Aorta (tissue), 5 donors: ENCODE measurements at places on chromosomes 5 and 9. TPM values are rescaled to one million over a fixed set of nuclear protein-coding genes. Genes with fewer than 3 reads are reported as not detected.
A peak's percentile ranks its signal among the peaks of the same experiment; 100 is the strongest.

- peaks cover 2% of the 10 kb centered on the region for H3K36me3 ChIP-seq
- H3K4me1 ChIP-seq = peaks cover 7% of the 10 kb centered on the region
- DNase-seq = no peak
- H3K27me3 ChIP-seq = no peaks in the 10 kb centered on the region
- no peak overlapping the region for H3K27ac ChIP-seq
- no peak overlapping the region for H3K4me3 ChIP-seq
These were observed 65.1 kb downstream of the ANKH start for GRCh38 chr5:14806456-14806855.

- no peak overlapping the region for H3K27ac ChIP-seq
- H3K4me3 ChIP-seq = peak overlapping the region; percentile 54
- H3K36me3 ChIP-seq = no peaks in the 10 kb centered on the region
- DNase-seq = no peak
- H3K4me1 ChIP-seq = no peaks in the 10 kb centered on the region
These were observed 984 bp upstream of the RAD23B start for GRCh38 chr9:107281922-107282667.

GRCh38 chr5:86546044-86546443 is 71.7 kb upstream of the COX7C start:
- H3K27me3 ChIP-seq = no peaks in the 10 kb centered on the region
- H3K4me3 ChIP-seq = no peak overlapping the region
- H3K27ac ChIP-seq = no peak overlapping the region
- no peak for DNase-seq

DNA sequence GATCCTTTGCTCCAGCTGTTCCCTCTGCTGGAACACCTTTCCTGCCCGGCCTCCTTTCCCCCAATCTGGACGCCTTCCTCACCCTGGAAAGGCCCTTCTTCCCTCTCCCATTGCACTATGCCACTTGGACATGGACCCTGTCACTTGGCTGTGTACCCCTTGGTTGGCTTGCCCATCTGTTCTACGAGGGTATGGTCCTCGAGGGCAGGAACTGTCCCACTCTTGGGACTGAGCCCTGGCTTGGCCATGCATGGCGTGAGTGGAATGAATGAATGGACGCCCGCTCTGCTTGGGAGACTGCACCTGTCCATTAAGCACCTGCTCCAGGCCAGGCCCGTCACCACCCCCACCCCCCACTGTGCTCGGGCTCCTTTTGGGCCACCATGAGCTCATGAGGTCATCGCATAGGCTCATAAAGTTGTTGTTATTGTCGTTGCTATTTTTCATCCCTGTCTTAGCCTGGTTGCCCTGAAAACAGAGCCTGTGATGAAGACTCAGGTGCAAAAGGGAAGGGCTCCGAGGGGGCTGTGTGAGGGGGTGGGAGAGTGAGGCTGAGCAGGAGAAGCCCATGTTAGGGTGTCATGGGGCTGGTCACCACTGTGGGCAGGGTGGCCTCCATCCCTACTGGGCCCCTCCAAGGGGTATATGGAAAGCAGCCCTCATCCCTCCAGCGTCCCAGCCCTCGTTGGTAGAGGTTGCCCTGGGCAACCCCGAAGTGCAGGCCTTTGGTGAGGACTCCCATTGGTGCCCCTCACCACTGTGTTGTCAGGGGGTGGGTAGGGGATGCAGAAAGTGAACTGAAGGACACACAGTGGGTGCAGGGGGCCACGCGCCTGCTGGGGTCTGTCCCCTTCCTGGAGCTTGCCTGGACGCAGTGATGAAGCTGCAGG is 57.2 kb upstream of the IER5L start:
- H3K4me1 ChIP-seq = no peaks in the 10 kb centered on the region
- no peak overlapping the region for H3K4me3 ChIP-seq
- no peak overlapping the region for H3K27ac ChIP-seq
- DNase-seq = no peak
- no peaks in the 10 kb centered on the region for H3K36me3 ChIP-seq

- H3K27me3 ChIP-seq = no peaks in the 10 kb centered on the region
- H3K4me3 ChIP-seq = no peak overlapping the region
- H3K4me1 ChIP-seq = no peaks in the 10 kb centered on the region
- no peaks in the 10 kb centered on the region for H3K36me3 ChIP-seq
- H3K27ac ChIP-seq = no peak overlapping the region
These were observed 214.2 kb downstream of the SPATA31D1 start for GRCh38 chr9:82202808-82203207.

DNA sequence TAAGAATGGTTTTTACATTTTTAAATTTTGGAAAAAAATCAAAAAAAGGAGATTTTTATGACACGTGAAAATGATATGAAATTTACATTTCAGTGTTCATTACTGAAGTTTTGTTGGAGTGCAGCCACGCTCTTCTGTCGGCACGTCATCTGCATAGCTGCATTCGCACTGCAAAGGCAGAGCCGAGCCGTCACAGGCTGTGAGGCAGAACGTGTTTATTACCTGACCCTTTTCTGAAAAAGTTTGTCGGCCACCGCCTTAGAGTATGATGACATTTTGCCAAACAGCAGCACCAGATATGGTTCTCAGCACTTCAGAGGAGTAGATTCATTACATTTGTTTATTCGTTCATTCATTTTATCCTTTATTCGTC is 24.1 kb downstream of the HRH2 start:
- no peaks in the 10 kb centered on the region for H3K36me3 ChIP-seq
- no peak for DNase-seq
- H3K27me3 ChIP-seq = no peaks in the 10 kb centered on the region
- H3K4me1 ChIP-seq = no peaks in the 10 kb centered on the region

DNA sequence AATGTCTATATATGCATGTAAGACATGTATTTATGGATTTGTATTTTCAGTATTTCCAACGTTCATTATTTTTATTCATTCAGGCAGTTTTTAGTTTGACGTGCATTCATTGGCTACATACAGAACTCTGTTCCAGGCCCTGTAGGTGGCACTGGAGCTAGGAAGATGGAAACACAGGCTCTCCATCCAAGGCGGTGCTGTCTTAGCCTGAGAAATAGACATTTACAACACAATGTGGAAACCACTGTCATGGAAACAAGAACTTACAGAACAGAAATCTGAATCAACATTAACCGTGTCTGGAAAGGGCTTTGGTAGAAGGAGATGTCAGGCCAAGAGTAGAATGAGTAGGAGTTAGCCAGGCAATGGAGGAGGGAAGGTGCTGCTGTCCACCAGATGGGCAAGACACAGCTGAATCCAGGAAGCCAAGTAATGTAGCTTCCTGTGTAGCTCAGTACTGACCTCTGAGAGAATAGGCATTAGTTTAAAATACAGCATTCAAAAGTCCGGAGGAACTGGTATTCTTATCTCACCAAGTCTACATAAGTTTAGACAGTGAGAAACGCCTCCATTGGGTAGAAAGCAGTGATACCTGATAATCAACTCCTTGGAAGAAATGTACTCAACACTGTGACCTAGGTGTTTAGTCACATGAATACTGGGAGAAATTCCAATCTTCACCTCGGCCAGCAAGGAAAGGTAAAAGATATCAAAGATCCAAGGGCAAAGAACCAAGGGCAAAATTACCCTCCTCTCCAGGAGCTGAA is 388.6 kb upstream of the CDH6 start:
- no peaks in the 10 kb centered on the region for H3K27me3 ChIP-seq
- H3K4me1 ChIP-seq = no peaks in the 10 kb centered on the region
- no peak overlapping the region for H3K4me3 ChIP-seq
- no peak overlapping the region for H3K27ac ChIP-seq
- no peak for DNase-seq
- no peaks in the 10 kb centered on the region for H3K36me3 ChIP-seq

- no peaks in the 10 kb centered on the region for H3K36me3 ChIP-seq
- no peak overlapping the region for H3K4me3 ChIP-seq
- H3K27me3 ChIP-seq = no peaks in the 10 kb centered on the region
- DNase-seq = peak; percentile 60
- no peak overlapping the region for H3K27ac ChIP-seq
These were observed 37.0 kb upstream of the CRB2 start for GRCh38 chr9:123318961-123319421.

GRCh38 chr9:37909326-37909725 is 5.4 kb upstream of the SLC25A51 start:
- H3K27me3 ChIP-seq = no peaks in the 10 kb centered on the region
- no peak for DNase-seq
- no peaks in the 10 kb centered on the region for H3K36me3 ChIP-seq
- no peak overlapping the region for H3K4me3 ChIP-seq
- H3K4me1 ChIP-seq = no peaks in the 10 kb centered on the region

- H3K4me1 ChIP-seq = no peaks in the 10 kb centered on the region
- no peaks in the 10 kb centered on the region for H3K36me3 ChIP-seq
- no peak overlapping the region for H3K27ac ChIP-seq
- DNase-seq = peak; percentile 93
- H3K4me3 ChIP-seq = no peak overlapping the region
These were observed 8.4 kb downstream of the RALGDS start for GRCh38 chr9:133112663-133113026.

- DNase-seq = peak; percentile 14
- H3K36me3 ChIP-seq = no peaks in the 10 kb centered on the region
- no peaks in the 10 kb centered on the region for H3K4me1 ChIP-seq
- no peaks in the 10 kb centered on the region for H3K27me3 ChIP-seq
These were observed 19.1 kb downstream of the PHF2 start for GRCh38 chr9:93595461-93595860.

GRCh38 chr9:134063571-134064450 is 4.0 kb downstream of the BRD3 start:
- no peak overlapping the region for H3K27ac ChIP-seq
- H3K27me3 ChIP-seq = no peaks in the 10 kb centered on the region
- H3K4me3 ChIP-seq = no peak overlapping the region
- no peaks in the 10 kb centered on the region for H3K4me1 ChIP-seq
- no peak for DNase-seq

DNA sequence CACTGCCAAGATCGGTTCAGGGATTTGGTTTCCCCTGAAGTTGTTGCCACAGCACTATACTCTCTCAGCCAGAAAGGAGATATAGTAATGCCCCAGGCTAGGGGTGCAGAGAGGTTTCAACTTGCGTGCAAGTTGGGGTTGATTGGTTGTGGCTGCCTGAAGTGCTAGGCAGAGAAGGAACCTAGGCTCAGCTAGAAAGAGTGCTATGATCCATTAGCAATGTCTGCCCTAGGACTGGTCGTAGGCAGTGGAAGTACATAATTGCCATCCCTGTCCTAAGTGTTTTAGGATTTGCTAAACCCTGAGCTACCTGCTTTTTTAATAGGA is 136.6 kb upstream of the SMIM23 start:
- H3K4me1 ChIP-seq = no peaks in the 10 kb centered on the region
- no peak overlapping the region for H3K27ac ChIP-seq
- no peaks in the 10 kb centered on the region for H3K27me3 ChIP-seq
- DNase-seq = no peak
- no peaks in the 10 kb centered on the region for H3K36me3 ChIP-seq
- no peak overlapping the region for H3K4me3 ChIP-seq

Gene STK32A
- total RNA-seq = 6.4 TPM

Gene SLC34A1
- not detected for total RNA-seq

Gene ARHGEF37
- 18.0 TPM for total RNA-seq

Gene SPATA31C1
- not detected for total RNA-seq

Gene KCNV2
- not detected for total RNA-seq

Gene SPINK7
- total RNA-seq = not detected

Gene EQTN
- total RNA-seq = 0.58 TPM

Gene TLR4
- total RNA-seq = 35.0 TPM
